Lower lobe of right lung (tissue), 2 donors: ENCODE measurements at places on chromosomes 7 and 10.

- no peaks in the 10 kb centered on the region for H3K36me3 ChIP-seq
- no peak for DNase-seq
- H3K4me1 ChIP-seq = no peaks in the 10 kb centered on the region
- no peaks in the 10 kb centered on the region for H3K27me3 ChIP-seq
- H3K27ac ChIP-seq = no peak overlapping the region
- H3K4me3 ChIP-seq = no peak overlapping the region
These were observed 100.3 kb downstream of the MACC1 start for GRCh38 chr7:20116869-20117268.

GRCh38 chr7:84219310-84219709, 24.7 kb upstream of the SEMA3A start:
- no peaks in the 10 kb centered on the region for H3K27me3 ChIP-seq
- no peak overlapping the region for H3K4me3 ChIP-seq
- no peak for DNase-seq
- no peak overlapping the region for H3K27ac ChIP-seq

DNA sequence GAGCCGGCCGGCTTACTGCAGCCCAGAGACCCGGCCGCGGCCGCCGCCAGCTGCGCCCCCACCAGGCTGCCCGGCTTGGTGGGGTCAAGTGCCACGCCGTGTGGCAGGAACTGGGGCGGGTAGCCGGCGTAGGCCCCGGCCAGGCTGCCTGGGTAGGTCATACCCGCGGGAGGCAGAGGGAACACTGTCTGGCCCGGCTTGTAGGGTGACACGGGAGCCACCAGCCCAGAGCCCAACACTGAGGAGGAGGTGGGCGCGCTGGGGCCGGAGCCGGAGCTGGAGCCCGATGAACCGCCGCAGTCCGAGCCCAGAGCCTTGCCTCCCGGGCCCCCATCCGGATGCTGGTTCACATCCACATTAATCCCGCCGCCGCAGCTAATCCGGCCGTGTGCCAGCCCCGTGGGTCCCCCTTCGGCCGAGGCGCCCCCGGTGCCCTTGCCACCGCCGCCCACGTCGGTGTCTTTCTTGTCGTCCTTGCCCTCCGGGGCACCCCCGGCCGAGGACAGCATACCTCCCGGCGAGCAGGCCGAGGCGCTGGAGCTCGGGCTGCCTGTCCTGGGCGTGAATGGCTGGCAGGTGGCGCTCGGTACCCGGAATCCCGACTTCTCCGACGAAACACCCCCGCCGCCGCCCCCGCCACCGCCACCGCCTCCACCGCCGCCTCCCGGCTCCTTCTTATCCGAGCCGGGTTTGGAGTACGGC, 2.0 kb downstream of the ZNF503 start:
- DNase-seq = peak; percentile 87
- peaks cover 18% of the 10 kb centered on the region for H3K27me3 ChIP-seq
- peak overlapping the region; percentile 93 for H3K4me3 ChIP-seq
- H3K4me1 ChIP-seq = peaks cover 32% of the 10 kb centered on the region

GRCh38 chr7:90599892-90600555, 3.9 kb downstream of the CDK14 start:
- H3K4me1 ChIP-seq = peaks cover 32% of the 10 kb centered on the region
- H3K36me3 ChIP-seq = no peaks in the 10 kb centered on the region
- no peak overlapping the region for H3K4me3 ChIP-seq
- H3K27me3 ChIP-seq = no peaks in the 10 kb centered on the region
- no peak for DNase-seq
- H3K27ac ChIP-seq = no peak overlapping the region

DNA sequence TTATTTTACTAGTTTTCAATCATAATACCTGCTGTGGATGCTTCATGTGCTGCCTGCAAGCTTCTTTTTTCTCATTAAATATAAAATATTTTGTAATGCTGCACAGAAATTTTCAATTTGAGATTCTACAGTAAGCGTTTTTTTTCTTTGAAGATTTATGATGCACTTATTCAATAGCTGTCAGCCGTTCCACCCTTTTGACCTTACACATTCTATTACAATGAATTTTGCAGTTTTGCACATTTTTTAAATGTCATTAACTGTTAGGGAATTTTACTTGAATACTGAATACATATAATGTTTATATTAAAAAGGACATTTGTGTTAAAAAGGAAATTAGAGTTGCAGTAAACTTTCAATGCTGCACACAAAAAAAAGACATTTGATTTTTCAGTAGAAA, 103.0 kb downstream of the PTEN start:
- H3K4me1 ChIP-seq = peaks cover 2% of the 10 kb centered on the region
- peaks cover 37% of the 10 kb centered on the region for H3K36me3 ChIP-seq
- DNase-seq = no peak
- H3K27me3 ChIP-seq = no peaks in the 10 kb centered on the region
- H3K4me3 ChIP-seq = no peak overlapping the region

- H3K36me3 ChIP-seq = no peaks in the 10 kb centered on the region
- H3K27ac ChIP-seq = no peak overlapping the region
- no peak overlapping the region for H3K4me3 ChIP-seq
- H3K27me3 ChIP-seq = peaks cover 4% of the 10 kb centered on the region
- H3K4me1 ChIP-seq = peaks cover 5% of the 10 kb centered on the region
- DNase-seq = no peak
These were observed 5.0 kb upstream of the TASOR2 start for GRCh38 chr10:5679606-5680005.

GRCh38 chr7:27160546-27161213, 4.2 kb upstream of the HOXA7 start:
- H3K27me3 ChIP-seq = peaks cover 95% of the 10 kb centered on the region
- H3K36me3 ChIP-seq = no peaks in the 10 kb centered on the region
- peak overlapping the region; percentile 46 for H3K27ac ChIP-seq

DNA sequence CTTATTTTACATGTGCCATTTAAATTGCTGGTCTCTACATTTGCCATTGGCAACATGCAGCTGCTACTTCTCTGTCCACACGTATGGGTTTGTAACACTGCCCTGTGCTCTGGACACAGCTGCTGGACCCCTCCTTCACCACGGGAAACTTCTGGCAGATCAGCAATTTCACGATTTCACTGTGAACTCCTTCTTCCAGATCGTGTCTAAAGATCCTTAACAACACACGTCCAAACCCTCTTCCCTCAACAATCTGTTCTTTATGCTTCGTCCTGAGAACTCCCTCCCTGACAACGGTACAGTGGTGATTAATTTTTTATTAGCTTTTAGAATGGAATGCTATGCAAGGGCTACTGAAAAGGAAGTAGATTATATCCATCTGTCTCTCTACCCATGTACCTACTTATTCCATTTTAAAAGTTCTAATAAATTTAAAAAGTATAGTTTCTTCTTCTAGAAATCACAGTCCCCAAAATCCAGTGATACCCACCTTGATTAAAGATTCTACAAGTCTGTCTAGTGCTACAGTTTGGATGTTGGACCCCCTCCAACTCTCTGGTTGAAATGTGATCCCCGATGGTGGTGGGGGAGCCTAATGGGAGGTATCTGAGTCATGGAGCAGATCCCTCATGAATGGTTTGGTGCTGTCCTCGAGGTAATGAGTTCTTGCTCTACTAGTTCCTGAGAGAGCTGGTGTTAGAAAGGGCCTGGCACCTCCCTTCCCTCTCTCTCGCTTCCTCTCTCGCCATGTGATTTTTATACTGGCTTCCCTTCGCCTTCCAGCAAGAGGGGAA, 81.0 kb downstream of the KIAA1549 start:
- H3K36me3 ChIP-seq = no peaks in the 10 kb centered on the region
- no peaks in the 10 kb centered on the region for H3K27me3 ChIP-seq
- no peak for DNase-seq
- no peak overlapping the region for H3K27ac ChIP-seq
- H3K4me1 ChIP-seq = no peaks in the 10 kb centered on the region
- no peak overlapping the region for H3K4me3 ChIP-seq

GRCh38 chr7:7351832-7352231, 169.5 kb downstream of the C1GALT1 start:
- DNase-seq = no peak
- no peaks in the 10 kb centered on the region for H3K36me3 ChIP-seq
- H3K4me3 ChIP-seq = no peak overlapping the region
- H3K27me3 ChIP-seq = no peaks in the 10 kb centered on the region

- H3K27ac ChIP-seq = no peak overlapping the region
- no peak overlapping the region for H3K4me3 ChIP-seq
- H3K4me1 ChIP-seq = no peaks in the 10 kb centered on the region
- no peaks in the 10 kb centered on the region for H3K27me3 ChIP-seq
- no peaks in the 10 kb centered on the region for H3K36me3 ChIP-seq
These were observed 809.1 kb downstream of the TNS3 start for GRCh38 chr7:46772776-46773175.

DNA sequence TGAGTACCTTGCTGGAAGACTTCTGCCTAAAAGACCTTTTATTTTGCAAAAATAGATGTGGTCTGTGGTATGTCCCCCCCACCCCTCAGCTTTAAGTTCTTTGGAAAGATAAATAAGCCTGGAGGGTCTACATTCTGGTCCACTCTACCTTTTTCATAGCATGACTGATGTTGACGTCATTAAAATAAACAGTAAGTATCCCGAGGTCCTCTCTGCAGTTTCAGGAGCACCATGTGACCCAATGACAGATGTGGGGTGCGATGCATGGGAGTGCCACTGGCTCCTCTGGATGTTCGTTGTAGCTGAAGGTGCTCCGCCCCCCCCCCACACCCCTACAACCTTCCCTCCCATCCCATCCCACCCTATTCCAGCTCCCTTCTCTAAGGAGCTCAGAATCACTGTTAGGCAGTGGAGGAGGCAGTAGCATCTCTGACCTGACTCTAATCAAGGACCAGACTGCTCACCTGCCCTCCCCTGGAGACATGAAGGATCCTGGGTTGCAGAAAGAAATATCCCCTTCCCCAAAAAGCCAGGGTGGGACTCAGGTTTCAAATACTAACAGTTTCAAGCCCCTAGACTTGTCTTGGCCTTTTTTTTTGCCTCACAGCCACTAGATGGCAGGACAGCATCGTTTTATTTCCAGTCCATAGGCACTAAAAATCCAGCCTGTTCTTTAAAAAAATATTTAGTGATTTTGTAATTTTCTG, 25.1 kb downstream of the CASP7 start:
- H3K4me1 ChIP-seq = peaks cover 10% of the 10 kb centered on the region
- H3K27ac ChIP-seq = no peak overlapping the region
- no peak overlapping the region for H3K4me3 ChIP-seq
- peaks cover 27% of the 10 kb centered on the region for H3K36me3 ChIP-seq
- no peaks in the 10 kb centered on the region for H3K27me3 ChIP-seq
- no peak for DNase-seq

- no peaks in the 10 kb centered on the region for H3K4me1 ChIP-seq
- DNase-seq = peak; percentile 20
- H3K27ac ChIP-seq = no peak overlapping the region
- no peaks in the 10 kb centered on the region for H3K36me3 ChIP-seq
These were observed 55.3 kb downstream of the RASGEF1A start for GRCh38 chr10:43211431-43212042.

GRCh38 chr10:84360637-84361365, 32.4 kb downstream of the CCSER2 start:
- no peaks in the 10 kb centered on the region for H3K27me3 ChIP-seq
- H3K4me3 ChIP-seq = peak overlapping the region; percentile 43
- no peak for DNase-seq
- no peaks in the 10 kb centered on the region for H3K36me3 ChIP-seq
- peak overlapping the region; percentile 71 for H3K27ac ChIP-seq
- H3K4me1 ChIP-seq = peaks cover 51% of the 10 kb centered on the region

DNA sequence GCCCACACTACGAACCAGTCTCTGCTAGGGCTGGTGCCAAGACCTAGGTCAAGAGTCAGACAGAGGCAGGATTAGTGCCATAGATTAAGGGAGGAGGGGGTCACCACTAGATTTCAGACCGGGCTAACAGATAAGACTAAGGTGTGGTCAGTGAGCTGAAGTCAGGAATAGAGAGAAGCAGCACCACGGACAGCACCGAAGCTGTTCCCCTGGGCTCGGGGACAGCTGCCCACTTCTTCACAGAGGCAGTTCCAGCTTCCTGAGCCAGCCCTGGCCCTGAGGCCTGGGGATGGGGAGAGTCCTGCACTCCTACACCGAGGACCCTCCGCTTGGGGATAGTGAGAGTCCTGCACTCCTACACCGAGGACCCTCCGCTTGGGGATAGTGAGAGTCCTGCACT, 11.2 kb upstream of the JAKMIP3 start:
- no peak overlapping the region for H3K4me3 ChIP-seq
- no peaks in the 10 kb centered on the region for H3K36me3 ChIP-seq
- peaks cover 46% of the 10 kb centered on the region for H3K27me3 ChIP-seq
- no peak for DNase-seq
